Inflammatory macrophage treated with lipopolysaccharide for 4 hours (primary cell): ENCODE measurements at places on chromosomes 2 and 18.
A peak's percentile ranks its signal among the peaks of the same experiment; 100 is the strongest.

GRCh38 chr2:117770730-117771129 is 43.8 kb upstream of the DDX18 start:
- DNase-seq = no peak

- no peak for DNase-seq
Observed at GRCh38 chr2:206851521-206851920, 86.1 kb downstream of the FASTKD2 start.

- DNase-seq = peak; percentile 42
Observed at GRCh38 chr2:37344453-37345361, at the start of gene QPCT. Gene QPCT (plus strand): TSS chr2:37344630. CDS start chr2:37344732, 102 bp downstream.

DNA sequence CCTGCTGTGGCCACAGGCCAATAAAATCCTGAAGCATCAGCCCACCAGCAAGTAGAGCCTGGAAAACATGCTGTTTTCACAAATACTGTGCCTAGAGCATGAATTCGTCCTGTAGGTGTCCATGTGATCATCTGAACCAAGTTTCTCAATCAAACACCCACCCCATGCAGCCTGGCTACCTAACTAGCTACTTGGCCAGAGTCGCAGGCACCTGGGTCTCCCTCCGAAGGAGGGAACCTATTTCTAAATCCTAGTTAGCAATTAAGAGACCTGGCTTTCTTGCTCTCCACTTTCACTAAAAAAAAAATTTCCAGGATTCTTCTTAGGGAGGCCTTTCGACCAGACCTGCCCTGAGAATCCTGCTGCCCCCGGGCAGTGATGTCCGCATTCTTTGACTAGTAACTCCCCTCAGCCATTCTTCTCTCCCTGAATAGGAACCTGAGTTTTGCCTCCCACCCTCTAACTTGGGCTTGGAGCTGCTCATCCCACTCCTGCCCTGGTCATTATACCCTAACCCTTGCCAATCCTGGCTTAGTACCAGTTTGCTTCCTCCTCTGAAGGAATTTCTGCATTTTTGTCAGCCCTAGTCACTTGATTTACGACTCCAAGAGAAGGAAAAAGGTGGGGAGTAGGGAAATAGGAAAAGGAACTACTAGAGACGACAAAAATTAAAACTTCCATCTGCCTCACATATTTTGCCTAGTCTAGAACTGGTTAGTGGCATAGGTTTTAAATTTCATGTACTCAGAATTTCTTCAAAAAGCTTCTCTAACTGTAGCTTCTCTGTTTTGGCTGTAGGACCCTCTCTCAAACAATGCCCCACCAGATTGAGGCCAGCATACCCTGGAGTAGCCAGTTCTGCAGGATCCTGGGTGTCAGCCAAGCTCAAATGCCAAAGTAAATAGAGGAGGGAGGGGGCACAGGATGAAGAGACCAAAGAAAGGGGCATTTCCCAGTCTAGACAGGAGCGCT is 25.4 kb upstream of the TANK start:
- DNase-seq = no peak

- no peak for DNase-seq
Observed at GRCh38 chr2:134772493-134773169, 53.8 kb upstream of the TMEM163 start.

DNA sequence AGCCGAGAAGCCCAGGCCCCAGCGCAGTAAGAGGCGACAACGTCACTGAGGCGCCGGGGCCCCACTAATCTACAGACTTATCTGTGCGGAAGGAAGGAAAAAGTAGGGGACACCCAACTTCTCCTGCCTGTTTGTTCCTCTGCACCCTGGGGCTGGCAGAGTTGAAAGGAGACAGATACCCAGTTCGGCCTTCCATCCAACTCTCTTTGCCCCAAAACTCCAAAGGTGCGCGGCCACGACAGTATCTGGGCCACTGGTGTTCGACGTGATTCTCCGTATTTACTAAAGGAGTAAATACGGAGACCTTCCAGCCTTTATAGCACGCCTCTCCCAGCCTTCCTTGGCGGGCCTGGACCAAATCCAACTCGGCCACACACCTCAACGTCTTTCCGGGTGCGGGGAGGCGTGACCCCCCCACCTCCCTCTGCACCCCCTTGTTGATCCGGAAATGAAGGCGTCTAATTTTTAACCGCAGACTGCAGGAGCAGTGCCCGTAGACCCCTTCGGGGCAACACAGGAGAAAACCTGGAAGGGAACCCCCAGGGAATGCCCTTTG is 1.6 kb downstream of the SMAD7 start:
- DNase-seq = peak; percentile 36

- no peak for DNase-seq
Observed at GRCh38 chr18:7417727-7418126, 149.4 kb upstream of the PTPRM start.

- no peak for DNase-seq
Observed at GRCh38 chr2:134233728-134234136, 20.1 kb upstream of the MGAT5 start.

- no peak for DNase-seq
Observed at GRCh38 chr2:56444339-56444738, 260.5 kb downstream of the CCDC85A start.

DNA sequence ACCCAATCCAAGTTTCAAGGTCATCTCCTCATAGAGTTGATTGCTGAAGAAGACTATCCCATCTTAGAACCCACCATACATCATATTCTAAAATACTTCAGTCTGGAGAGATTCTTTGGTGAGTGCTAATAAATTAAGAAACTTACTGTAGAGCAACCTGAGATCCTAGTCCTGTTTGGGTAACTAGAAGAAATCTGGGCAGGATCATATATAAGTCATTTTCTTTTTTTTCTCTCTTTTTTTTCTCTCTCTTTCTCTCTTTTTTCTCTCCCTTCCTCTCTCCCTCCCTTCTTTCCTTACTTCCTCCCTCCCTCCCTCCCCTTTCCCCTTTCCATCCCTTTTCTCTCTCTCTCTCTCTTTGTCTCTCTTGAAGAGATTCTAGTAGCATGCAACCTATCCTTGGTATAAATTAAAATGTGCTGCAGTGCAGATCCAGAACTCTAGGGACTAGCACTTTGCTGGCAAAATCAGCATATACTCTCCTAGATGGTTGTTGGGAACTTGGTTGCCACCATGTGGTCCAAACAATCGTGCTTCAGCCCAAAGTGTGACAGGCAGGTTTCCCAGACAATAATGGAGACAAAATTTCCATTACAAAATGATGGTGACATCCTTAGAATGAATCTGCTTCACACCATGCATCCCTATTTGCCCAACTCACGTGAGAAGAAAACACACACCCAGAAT is 399.4 kb upstream of the CELF4 start:
- DNase-seq = no peak

GRCh38 chr2:150620416-150620815 is 132.9 kb upstream of the RND3 start:
- DNase-seq = no peak

DNA sequence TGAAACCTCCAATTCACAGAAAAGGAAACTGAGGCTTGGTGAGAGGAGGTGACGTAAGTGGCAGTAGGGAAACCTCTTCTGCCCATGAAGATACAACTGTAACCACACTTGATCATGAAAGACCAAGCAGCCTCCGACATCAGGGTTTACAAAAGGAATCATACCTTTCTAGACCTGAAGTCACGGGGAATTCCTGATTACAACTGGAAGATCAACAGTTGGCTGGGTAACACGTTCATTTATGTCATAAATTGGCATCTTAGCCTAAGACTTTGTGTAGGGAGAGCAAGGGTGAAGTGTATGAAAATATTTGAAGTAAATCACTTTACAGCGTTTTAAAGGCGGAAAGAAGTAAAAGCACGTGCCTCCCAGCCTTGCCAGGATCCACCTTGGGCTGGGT is 922 bp downstream of the HS1BP3 start:
- DNase-seq = no peak

DNA sequence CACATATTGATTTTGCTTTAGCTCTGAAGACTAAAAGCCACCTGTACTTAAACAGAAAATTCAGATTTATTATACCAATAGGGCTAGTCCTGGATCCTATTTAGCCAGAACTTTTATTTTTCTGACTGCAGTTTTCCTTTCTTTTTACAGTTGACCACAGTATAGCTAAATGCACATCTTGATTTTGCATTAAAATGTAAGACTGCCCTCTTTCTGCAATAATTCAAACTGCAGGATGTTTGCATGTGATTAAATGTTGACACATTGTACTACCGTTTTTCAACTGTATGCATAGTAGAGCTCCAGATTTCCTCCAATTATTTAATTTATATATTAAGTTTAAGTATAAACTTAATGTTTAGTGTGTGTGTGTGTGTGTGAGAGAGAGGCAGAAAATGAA is 1262.9 kb downstream of the SUCLG1 start:
- DNase-seq = no peak

DNA sequence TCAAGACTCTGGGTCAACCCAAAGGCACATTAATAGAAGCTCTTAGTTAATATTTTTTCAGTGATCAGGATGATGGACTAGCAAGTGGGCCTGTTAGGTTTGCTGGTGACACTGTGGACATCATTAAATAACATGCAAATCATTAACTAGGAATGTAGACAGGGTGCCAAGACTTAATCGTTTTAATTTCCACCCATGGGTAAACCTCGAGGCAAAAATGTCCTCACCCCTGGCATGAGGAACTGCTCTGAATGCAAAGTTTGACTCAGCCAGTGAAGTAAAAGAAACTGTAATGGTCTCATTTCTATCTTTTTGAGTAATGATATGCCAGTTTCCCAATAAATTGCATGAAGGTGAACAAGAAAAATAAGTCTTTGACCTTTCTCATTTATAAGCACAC is 152.6 kb upstream of the MEX3C start:
- no peak for DNase-seq

- DNase-seq = no peak
Observed at GRCh38 chr2:227103583-227103982, 60.4 kb downstream of the COL4A4 start.

DNA sequence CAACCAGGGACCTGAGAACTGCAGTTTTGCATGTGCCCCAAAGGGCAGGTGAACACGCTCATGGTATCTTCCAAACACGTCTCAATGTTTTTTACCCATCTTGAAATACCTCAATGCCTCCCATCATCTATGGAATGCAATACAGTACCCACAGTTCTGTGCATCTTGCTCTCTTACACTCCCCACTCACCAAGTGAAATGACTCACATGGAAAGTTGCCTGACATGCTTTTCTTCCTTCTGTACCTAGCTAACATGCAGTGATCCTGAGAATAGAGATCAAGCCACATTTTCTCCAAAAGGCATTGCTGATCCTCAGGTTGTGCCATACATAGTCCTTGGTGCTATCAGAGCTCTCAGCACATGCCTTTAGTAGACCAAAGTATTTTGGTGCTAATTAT is 373.9 kb downstream of the GPD2 start:
- no peak for DNase-seq

DNA sequence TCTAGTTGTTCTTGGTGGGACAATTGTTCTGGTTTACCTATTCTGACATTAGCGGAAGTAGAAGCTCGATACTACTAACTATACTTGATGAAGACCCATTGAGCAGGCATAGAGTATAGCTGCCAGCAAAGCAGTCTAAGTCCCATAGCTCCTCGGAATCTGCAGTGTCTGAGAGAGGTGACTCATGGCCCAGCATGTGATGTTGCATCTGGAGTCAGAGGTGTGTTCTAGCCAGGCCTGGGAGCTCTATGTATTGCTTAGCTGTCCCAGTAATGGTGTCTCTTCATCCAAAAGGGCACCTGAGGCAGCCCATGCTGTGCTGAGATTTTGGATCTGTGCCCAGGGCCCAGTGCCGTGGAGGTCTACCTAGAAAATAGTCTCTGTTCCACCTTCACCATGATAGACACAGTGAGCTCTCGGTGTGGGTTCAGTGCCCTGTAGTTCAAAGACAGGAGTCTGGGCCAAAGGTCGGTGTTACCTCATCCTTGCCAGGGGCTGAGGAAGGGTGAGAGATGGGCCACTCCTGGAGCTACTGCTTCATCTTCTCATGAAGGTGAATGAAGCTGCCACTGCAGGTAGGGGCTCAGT is 47.3 kb downstream of the MEX3C start:
- no peak for DNase-seq

DNA sequence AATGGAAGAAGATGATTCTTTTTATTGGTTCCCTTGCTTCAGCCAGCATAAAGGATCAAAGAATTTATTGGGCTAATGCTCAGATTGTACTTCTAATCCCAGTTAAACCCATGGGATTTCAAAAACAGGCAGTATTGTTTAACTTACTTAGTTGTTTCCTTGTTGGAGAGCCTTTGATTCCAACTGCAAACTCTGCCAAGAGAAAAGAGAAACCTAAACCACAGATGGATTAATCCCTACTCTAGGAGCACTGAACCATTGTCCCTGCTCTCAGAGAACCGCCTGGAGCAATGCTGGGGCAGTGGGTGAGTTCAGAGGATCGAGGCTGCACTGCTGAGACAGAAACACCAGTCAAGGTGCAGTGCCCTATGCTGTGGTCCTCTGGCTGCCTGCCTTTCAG is 44.9 kb upstream of the SIGLEC15 start:
- DNase-seq = no peak

DNA sequence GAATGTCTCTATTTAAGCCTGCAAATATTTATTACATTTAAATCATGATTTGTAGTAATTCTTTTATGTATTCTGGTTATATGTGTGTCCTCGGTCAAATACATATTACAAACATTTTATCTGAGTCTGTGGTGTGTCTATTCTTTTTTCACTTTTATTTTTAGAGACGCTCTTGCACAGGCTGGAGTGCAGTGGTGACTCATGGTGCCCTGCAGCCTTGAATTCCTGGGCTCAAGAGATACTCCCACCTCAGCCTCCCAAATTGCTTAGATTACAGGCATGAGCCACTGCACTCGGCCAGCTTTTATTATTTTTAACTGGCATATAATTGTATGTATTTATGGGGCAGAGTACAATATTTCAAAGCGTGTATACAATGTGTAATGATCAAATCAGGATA is 47.5 kb downstream of the ARID5A start:
- DNase-seq = no peak

DNA sequence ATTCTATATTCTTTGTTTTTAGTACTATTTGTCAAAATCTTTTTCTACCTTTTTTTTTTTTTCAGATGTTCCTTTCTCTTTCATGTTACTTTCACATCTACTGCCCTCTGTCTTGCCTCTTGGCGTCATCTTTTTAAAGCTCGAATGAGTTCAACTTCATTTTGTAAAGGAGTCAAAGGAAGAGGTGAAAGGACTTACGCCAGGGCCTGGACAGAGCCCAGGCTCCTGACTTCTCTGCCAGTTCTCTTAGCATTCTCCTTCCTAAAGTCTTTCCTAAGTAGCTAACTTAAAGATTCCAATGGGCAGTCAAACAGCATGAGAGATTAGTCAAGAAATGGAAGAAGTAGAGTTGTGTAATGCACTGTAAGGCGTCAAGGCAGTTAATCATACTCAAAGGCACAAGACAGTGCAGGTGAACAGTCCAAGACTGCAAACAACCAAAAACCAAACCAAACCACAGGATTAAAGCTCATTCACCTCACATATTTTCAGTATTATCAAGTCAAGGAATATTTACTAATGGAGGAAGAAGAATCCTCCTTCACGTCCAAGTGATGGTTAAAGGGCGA is 301.7 kb downstream of the TCF4 start:
- no peak for DNase-seq
